ENCODE measurements at places on chromosomes 1 and 21.

GRCh38 chr1:236206548-236206947, 64.2 kb downstream of the GPR137B start:
- no peak for DNase-seq

DNA sequence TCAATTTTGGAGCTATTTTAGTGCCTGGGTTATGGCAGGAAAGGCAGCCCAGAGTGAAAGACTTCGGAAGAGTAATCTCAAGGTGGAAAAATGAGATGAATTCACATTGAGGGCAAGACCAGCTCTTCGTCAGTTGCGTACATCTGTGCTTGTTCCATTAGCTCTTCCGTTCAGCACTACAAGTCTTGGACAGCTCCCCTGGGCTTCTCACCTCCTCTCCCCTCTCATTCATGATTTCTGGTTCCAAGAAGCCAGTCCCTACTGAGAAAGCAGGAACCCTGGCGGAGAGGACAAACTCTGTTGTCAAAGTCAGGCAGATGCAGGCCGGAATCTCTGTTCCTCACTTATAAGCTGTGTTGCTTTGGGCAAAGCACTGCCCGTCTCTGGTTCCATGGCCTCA, 76.5 kb downstream of the ACTL8 start:
- DNase-seq: no peak

- no peak for DNase-seq
Observed at GRCh38 chr1:205012391-205013140, 30.4 kb upstream of the CNTN2 start.

DNA sequence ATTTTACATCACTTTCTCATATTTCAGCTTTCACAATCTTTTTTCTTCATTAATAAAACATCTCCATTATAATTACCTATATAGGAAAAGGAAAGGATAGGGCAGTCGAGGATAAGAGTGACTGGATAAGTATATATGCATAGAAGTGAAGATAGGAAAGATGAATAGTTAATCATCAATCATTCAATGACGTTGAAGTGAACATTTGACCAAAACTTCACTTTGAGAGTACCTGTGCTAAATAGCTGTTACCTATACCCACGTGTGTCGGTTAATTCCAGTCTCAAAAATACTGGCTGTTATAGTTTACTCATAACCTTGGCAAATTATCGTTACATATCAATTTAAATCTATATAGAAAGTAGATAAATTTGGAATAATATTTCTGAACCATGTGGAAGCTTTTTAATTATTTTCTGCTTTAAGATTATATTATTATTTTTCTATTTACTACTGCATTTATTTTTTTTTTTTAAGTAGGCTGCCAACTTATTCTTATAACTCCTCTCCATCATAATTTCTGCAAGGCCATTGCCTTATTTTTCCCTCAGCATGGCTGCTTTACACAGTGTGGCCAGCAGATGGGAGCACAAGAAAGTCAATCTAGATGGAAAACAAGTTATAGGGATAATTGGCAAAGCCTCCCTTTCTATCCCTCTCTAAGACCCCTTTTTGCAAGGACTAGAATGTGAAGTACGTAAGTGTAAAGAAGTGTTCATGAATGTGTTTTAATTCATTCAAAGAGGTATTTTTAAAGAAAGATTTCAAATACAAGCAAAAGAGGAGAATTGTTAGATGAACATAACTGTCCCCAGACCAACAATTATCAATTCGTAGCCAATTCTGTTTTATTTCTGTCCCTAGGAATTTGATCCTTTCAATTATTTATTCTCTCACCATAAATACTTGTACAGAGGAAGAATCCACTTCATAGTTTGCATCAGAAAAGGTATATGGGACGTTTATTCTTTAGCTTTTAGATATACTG, 290.4 kb downstream of the KCNT2 start:
- DNase-seq: no peak

DNA sequence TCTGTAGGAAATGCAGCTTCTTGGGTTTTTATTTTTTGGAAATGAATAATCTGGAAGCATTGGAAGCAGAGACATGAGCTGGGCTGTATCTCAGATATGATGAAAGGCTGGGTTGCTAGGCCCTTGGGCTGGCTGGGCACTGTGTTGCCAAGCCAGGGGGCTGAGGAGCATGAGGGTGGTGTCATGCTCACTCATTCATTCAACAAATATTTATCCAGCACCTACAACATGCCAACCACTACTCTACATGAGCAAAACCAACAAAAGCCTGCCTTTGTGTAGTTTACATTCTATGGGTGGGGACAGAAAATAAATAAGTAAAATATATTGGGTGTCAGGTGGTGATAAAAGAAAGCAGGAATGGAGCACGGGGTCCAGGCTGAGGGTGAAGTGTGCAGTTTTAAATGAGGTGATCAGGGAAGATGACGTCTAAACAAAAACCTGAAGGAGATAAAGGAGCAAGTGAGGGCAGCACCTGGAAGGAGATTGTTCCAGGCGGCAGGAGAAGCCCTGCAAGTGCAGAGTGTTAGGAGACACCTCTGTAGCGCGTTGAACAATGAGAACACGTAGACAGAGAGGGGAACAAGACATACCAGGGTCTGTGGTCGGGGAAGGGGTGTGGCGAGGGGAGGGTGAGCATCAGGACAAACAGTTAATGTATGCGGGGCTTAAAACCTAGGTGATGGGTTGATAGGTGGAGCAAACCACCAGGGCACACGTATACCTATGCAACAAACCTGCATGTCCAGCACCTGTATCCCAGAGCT, 10.9 kb downstream of the TAGLN2 start:
- DNase-seq: no peak

- no peak for DNase-seq
Observed at GRCh38 chr1:62280150-62280549, 39.1 kb downstream of the KANK4 start.

DNA sequence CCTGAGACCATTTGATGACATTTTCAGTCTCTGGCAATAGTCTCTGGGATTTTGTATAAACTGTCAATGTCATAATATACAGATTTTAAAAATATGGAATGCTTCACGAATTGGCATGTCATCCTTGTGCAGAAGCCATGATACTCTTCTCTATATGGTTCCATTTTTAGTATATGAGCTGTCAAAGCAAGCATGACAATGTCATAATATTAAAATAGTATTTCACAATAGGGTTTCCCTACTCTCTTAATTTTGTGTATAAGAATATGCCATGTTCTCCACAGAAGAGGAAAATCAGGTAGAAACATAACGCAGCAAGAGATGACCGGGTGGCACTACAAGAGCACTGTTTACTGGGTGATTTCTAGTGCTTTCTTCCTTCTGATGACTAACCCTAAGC, 8.3 kb upstream of the DIPK1A start:
- no peak for DNase-seq

- no peak for DNase-seq
Observed at GRCh38 chr1:20982316-20982715, 194.4 kb downstream of the EIF4G3 start.

DNA sequence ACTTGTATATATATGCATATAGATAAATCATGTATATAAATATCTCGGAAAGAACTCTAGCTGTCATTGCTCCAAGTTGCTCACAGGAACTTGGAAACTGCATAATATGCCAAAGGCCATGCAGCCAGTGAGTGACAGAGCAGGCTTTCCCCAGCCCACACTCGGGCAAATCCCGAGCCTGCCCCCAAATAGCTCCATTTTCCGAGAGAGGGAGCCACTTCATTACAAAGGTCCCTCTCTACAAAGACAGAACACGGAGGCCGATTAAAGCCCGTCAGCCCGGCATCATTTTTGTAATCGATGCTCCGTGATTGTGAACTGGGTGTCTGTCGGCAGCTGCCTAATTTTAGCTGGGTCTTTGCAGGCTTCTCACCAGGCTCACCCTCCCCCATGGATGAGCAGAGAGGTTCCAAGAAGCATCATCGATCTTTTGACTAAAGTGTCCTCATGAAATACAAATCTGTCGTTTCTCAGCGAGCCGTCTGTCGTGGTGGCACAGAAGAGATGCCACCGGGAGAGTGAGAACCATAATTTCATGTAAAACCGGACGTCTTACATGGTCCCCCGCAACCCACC, 663.9 kb downstream of the PTPRU start:
- no peak for DNase-seq

DNA sequence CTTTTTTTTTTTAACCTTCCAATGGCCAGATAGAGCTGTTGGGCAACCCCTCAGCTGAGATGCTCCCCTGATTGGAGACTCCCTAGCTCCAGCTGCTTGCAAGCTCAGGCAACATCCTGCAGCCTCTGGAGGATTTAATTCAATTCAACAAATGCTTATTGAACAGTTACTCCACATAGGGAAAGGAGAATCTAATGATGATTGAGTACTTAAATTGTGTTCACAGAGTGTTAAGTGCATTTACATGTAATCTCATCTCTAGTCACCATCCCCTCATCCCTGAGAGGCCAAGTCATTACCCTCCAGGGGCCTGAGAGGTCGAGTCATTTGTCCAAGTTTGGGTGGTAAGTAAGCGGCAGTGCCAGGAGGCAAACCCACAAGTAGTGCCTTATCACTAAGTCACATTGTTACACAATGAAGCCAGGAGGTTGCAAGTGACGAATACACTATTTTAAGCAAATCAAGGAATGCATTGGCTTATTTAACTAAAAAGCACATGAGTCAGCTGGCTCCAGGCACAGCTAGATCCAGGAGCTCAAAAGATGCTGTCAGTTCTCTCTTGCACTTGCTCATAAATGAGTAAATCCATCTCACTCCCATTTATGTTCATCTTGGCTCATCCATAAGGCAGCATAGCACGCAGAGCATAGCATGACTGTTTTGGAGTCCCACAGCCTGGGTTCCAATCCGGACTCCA, 64.3 kb downstream of the OPTC start:
- DNase-seq: no peak

DNA sequence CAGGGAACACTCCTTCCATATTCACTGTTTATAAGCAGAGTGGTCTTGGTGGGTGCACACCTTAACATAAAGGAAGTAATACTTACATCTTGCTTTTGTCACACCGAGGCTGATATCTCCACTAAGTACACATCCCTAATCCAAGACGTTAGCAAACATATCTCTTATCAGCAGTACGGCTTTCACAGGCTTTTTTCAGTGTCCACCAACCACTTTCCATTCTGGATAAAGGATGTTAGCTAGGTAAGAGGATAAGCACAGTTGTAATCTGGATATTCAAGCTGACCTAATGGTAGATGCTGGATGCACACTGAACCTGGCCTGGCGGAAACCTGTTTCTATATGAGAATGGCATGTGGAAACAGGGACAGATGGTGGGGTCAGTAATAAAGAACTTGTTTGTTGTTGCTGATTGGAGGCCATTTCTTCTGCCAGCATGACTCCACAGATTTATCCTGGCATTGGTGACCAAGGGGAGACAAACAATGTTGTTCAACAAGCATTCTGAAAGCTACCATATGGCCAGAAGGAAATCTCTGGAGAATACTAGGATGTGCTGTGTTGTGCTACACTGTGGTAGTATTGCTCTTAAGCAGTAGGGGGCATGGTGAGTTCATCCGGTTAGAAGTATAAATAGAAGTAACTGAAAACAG, 416.4 kb downstream of the PTBP2 start:
- DNase-seq: no peak

- DNase-seq: no peak
Observed at GRCh38 chr21:31624961-31625491, 34.5 kb upstream of the SOD1 start.

DNA sequence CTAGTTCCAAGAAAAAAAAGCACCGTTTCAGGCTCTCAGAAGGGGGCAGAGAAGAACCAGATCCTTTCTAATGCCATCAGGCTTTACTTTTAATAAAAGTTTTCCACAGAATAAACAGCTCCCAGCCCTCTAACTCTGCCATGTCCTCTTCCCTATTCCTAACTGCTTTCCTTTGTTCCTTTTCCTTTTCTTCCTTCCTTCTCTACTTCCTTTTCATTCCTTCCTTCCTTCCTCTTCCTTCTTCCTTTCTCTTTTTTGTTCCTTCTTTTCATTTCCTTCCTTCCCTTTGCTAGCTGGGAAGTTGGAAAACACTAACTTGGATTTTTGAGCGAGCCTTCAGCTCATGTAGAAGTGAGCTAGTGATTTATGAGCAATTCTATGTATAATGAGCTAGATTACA, 46.2 kb downstream of the KDM5B start:
- DNase-seq: no peak

- no peak for DNase-seq
Observed at GRCh38 chr1:41241354-41241748, 755 bp downstream of the SCMH1 start.

DNA sequence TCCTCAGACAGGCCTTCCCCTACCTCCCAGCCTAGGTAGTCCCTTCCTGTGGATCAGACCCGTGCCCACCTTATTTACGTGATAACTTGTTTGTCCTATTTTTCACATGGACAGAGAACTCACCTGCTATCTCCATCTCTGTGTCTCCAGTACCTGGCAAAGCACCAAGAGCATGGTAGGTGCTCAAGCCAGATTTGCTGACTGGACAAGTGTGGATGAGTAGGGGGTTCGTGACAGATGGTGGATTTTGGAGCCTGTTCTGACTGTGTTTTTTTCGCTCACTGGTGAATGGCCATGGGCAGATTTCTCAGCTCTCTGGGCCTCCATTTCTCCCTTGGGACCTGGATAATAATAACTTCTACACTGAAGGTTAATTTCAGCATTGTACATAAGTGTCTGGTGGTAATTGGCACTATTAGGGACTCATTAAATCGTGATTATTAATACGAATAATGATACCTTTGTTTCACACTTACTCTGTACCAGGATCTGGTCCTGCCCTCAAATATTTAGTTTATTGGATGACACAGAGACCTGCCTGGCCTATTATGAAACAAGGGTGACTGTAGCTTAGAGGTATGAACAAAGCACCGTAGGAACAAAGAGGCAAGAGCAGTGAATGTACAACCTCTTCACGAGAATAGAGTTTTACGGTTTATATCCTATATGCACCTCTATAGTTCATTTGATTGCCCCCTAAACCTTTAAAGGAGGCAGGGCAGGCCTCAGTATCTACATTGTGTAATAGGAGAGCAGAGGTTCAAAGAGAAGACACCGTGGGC, 24.5 kb upstream of the SLC26A9 start:
- no peak for DNase-seq

GRCh38 chr1:76881762-76882161, 14.5 kb downstream of the ST6GALNAC5 start:
- DNase-seq: no peak

GRCh38 chr1:246773213-246773641, 49.0 kb downstream of the SCCPDH start:
- no peak for DNase-seq

DNA sequence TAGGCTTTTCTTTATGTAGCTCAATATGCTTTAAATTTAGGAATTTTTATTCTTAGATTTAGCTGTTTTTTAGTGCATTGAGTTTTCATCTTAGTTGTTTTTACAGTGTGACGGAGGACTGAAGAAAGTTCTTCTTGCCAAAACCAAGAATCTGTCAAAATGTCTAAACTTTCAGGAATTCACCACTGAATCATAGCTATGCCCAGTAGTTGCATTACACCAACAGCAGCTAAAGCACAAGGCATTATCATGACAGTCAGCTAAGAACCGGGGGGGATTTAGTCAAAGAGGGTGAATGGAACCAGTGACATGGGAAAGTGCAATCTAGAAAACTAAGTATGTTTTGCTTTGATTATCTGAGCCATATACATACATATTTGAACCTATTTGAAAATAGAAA, 6.5 kb upstream of the C1orf146 start:
- DNase-seq: no peak

GRCh38 chr1:181658581-181658980, 175.3 kb downstream of the CACNA1E start:
- no peak for DNase-seq

- no peak for DNase-seq
Observed at GRCh38 chr1:41599912-41600311, 115.4 kb upstream of the EDN2 start.

GRCh38 chr1:174998569-174999215, 1.1 kb upstream of the CACYBP start:
- no peak for DNase-seq

Data from esophagus squamous epithelium (tissue), 5 donors.